AG09319 (cell line): ENCODE measurements at places on chromosomes 16 and 17.

- DNase-seq, result no peak
Observed at GRCh38 chr17:14590459-14591250, 289.8 kb downstream of the HS3ST3B1 start.

DNA sequence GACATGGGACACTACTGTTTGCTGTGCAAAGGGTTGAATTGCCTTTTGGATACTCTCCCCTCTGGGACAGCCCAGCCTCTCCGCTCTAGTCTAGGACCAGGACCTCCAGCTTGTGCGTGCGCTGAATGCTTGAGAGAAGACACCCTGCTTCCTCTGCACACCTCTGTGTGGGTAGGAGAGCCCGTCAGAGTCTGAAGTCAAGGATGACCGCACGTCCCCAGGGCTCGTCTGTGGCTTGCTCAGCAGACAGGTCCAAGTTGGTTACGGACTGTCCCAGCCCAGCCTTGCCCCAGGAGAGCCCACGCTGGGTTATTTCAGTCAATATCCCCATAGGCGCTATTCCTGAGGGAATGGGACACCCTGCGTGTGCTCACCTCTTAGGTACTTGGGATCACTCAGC is 3.7 kb downstream of the C16orf89 start:
- no peak for DNase-seq

GRCh38 chr16:3019594-3020246 is 448 bp upstream of the TNFRSF12A start:
- DNase-seq, result no peak

GRCh38 chr17:33944826-33945225 is 310.3 kb upstream of the CCL2 start:
- DNase-seq, result no peak

GRCh38 chr17:27593232-27593856 is 37.6 kb upstream of the LGALS9 start:
- no peak for DNase-seq

- no peak for DNase-seq
Observed at GRCh38 chr17:42924891-42925290, 24.3 kb downstream of the G6PC1 start.

GRCh38 chr17:37384560-37385149 is 8.9 kb downstream of the C17orf78 start:
- no peak for DNase-seq

DNA sequence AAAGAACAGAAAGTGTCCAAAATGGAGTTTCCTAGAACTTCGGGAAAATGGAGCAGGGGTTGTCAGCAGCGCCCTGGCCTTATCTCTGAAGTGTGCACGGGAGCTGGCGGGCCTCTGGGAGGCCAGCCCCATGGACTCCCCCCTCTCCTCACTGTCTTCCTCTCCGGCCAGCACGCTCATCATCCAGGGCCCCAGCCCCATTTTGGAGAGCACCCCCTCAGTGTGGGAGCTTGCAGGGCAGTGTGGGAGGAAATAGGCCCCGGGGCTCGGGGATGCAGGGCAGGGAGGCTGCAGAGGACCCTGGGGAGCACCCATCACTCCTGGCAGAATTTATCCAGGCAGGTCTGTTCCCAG is 4.9 kb upstream of the PABPN1L start:
- no peak for DNase-seq

DNA sequence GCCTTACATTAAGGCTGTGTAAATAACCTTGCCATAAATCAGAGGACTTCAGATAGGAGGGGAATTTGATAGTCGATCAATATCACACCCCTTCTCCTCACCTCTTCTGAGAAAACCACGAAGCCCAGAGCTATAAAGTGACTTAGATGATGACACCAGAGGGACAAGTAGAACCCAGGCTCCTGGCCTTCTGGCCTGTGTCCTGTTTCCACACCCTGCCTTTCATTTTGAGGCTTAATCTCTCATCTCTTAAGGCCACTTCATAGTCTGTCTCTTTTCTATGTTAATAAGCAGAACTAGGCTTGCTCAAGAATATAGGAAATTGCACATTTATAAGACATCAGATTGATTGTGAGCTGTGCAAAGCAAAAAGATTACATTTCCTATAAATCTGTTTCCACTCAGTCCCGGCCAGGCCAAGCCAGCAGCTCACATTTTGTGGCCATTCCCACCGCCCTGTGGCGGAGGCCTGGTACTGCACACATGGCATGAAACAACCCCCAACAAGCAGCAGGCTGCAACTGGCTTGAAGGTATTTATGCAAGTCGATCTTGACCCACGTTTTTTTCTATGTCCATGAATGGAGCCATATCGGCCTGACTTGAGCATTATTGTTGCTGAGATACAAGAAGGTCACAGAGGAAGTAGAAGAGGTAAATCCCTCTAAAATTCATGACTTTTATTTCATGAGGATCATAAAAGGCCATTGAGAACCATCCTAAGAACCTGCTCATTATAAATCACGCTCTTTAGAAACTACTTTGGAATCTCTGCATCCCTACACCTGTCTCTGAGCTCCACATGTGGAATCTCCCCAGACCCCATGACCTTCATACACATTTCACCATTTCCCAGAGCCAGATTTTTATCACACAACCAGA is 93.7 kb downstream of the PMP22 start:
- DNase-seq, result peak; percentile 64

GRCh38 chr16:5064915-5065314 is 841 bp downstream of the C16orf89 start:
- DNase-seq, result no peak

GRCh38 chr17:57004944-57005579 is 27.1 kb downstream of the SCPEP1 start:
- DNase-seq, result no peak

DNA sequence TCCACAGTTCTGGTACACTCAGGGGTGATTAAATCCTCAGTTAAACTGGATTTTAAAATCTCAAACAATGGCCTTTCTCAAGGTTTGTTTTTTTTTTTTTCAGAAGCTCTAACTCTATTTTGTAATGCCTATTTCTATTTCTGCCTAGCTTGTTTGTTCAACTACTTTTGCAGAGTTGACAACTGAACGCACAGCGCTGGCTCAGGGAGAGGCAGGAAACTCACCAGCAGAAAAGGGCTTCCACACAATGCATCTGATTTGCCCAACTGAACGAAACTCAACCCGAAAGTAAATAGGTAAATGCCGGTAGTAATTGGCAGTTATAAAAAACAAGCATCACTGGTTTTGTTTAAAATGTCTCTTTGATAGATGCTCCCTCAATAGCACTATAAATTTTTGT is 52.7 kb upstream of the CNEP1R1 start:
- no peak for DNase-seq

GRCh38 chr17:62631086-62631935 is 3.8 kb downstream of the MRC2 start:
- no peak for DNase-seq

- no peak for DNase-seq
Observed at GRCh38 chr17:3804503-3804931, 3.5 kb upstream of the ITGAE start.

DNA sequence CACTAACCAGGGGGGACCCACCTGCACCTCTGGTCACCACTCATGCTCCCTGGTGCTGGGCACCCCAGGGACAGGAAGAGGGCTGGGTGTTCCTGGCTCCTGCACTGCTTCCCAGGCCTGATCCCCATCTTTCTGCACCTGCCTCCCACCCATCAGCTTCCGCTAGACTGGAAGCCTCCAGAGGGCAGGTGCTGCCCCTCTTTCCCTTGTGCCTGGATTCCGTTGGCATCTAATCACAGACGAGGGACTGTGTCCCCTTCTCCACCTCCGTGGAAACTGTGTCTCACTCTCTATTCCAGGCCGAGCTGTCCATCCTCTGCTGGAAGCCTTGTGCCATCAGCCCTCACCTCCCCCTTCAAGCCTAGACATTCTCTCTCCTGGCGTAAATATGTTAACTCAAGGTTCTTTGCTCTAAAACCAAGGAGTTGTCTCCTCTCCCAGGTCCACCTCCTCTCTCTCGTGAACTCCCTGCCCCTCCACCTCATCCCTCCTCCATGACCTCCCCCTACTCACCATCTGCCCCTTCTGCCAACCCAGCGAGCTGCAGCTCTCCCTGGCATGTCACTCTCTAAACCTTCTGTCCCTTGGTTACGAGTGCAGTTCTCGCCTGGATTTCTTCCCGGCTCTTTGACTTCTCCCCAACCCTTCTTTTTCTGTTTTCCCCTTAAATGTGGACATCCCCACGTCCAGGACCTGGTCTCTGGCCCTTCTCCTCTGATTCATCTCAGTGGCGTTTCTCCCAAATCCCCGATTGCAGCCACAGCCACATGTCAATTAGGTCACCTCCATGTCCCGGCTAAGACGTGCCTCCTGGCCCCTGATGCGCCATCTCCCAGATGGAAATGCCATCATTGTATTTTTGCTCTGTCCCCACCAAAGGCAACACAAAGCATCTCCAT is 107.7 kb downstream of the SEC14L1 start:
- no peak for DNase-seq

DNA sequence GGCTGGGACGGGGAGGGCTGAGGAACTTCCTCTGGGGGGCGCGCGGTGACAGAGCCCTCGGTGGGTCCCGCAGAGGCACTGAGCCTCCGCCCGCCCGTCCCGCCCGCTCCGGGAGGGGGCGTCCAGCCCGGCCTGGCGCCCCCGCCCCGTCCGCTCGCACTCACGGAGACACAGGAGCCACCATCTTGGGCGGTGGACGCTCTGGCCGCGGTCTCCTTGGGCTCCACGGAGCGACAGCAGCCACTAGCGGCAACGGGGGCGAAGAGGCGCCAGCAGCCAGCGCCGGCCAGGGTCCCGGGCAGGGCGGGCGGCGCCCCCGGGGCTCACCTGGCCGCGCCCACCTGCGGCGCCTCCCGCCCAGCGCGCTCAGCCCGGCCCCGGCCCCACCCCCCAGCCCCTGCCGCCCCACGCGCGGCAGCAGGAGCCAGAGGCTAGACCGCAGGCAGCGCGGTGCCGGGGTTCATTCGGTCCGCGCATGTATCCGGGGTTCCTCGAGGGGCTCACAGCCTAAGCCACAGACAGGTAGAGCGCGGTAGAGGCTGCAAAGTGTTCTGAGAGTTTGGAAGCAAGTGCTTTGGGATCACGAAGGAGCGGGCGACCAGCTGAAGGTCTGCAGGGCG is at the start of gene C17orf113:
Gene C17orf113, minus strand, starts transcription at position 209 of the 620 bp plus-strand sequence. CDS start 7,225 bp downstream, outside the sequence.
- no peak for DNase-seq

GRCh38 chr16:15996432-15997109 is 47.2 kb downstream of the ABCC1 start:
- DNase-seq, result peak; percentile 61

DNA sequence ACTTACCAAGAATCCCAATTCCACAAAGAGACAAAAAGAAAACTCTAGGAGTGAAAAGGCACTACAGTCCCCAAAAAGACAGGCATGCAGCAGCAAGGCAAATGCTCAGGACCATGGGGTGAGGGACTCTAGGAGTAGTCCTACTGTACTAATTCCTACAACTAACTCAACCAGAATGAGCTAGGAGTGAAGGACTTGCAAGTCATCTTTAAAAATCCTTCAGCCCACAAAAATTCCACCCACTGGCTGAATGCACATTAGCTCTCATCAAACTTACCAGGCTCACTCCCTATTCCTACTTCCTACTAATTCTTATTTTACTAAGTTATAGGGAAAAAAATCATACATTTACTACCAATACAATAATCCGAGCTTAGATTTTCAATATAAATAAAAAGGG is 141.7 kb upstream of the C17orf78 start:
- no peak for DNase-seq

- DNase-seq, result no peak
Observed at GRCh38 chr16:85317704-85318103, 205.4 kb upstream of the CIBAR2 start.

- no peak for DNase-seq
Observed at GRCh38 chr16:88441460-88441859, 11.6 kb upstream of the ZFPM1 start.

DNA sequence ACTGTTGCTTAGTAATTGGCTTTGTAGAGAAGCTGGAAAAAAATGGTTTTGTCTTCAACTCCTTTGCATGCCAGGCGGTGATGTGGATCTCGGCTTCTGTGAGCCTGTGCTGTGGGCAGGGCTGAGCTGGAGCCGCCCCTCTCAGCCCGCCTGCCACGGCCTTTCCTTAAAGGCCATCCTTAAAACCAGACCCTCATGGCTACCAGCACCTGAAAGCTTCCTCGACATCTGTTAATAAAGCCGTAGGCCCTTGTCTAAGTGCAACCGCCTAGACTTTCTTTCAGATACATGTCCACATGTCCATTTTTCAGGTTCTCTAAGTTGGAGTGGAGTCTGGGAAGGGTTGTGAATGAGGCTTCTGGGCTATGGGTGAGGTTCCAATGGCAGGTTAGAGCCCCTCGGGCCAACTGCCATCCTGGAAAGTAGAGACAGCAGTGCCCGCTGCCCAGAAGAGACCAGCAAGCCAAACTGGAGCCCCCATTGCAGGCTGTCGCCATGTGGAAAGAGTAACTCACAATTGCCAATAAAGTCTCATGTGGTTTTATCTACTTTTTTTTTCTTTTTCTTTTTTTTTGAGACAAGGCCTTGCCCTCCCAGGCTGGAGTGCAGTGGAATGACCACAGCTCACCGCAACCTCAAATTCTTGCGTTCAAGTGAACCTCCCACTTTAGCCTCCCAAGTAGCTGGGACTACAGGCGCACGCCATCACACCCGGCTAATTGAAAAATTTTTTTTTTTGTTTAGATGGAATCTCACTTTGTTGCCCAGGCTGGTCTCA is 6.2 kb upstream of the TMEM235 start:
- no peak for DNase-seq

GRCh38 chr16:6081320-6081976 is 983.9 kb upstream of the EEF2KMT start:
- no peak for DNase-seq

DNA sequence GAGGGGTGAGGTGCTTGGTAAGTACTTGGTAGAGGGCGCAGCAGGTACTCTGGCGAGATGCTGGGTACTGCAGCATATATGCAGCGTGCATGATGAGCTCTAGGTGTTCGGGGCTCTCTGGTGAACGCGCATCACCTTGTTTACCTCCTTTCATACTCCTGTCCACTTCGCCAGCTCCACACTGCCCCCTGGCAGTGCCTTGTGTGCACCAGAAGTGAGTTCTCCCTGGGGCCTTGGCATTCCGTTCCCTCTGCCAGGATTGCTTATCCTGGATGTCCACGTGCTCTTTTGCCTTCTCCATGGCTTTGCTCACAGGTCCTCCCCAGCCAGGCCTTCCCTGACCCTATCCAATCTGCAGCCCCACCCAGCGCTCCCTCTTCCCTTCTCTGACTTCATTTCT is 154.2 kb downstream of the MRM1 start:
- DNase-seq, result no peak

- DNase-seq, result peak; percentile 45
Observed at GRCh38 chr17:47946929-47947397, 5.6 kb downstream of the PNPO start.

GRCh38 chr16:72317446-72317845 is 145.5 kb upstream of the PMFBP1 start:
- no peak for DNase-seq

DNA sequence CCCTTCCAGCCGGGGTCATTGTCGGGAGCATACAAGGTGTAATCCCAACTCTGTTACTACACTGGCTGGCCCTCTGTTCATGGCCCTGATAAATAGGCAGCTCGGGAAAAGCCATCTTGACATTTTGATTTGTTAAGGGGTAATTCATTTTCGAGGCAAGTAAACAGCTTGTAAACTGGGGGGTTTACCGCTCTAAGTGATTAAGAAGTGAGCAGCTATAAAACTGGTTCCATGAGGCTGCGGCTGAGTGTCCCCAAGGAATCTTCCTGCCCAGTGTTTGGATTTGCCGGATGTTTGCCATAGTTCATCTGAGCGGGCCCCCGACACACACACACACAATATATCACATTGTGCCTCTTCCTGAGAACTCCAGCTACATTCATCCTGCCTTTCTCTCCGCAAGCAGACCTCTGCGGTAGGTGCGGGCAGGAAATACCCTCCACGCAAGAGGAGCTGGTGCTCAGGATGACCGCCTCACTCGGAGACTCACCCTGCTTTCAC is 92.2 kb downstream of the SOCS1 start:
- DNase-seq, result no peak
